ENCODE measurements at places on chromosomes 7 and 10.

GRCh38 chr10:51663086-51663485, 36.3 kb downstream of the CSTF2T start:
- no peak for DNase-seq

GRCh38 chr7:33743594-33743993, 161.7 kb upstream of the BMPER start:
- DNase-seq = no peak

DNA sequence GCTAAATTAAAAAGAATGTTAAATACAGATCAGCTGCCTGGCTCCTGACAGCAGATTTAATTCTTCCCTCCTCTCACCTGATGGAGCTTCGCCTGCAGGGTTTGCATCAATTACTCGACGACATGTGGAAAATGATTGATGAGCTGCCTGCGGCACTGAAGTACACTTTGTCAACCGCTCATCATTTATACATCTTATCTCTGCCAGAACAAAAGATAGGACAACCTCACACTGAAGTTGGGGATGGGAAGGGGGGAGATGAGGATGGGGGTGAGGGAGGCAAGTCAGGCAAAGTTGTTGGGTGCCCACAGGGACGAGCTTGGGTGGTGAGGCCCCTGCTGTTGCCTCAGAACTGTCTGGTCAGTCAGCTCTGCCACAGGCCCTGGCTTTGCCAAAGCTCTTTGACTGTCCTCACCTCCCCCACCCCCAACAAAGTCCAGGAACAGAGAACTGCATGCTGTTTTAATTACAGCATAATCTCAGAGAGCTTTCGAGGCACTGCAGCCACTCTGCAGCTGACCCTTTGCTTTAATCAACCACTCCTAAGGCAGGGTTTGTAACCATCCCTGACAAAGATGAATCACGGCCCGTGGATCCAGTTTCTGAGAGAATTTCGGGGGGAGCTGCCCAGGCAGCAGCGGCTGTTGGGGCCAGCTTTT, 702.3 kb downstream of the LRMDA start:
- DNase-seq = no peak

DNA sequence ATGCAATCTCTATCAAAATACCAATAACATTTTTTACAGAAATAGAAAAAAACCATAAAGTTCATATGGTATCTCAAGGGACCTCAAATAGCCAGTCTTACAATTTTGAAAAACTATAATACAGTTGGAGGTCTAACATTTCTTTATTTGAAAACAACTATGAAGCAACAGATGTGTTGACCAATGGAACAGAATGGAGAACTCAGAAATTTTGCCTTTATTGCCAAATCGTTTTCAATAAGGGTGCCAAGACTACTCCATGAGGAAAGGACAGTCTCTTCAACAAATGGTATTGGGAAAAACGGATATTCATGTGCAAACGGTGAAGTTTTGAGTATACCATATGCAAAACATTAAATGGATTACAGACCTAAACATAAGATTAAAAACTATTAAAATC, 470.8 kb upstream of the DPP6 start:
- DNase-seq = no peak

GRCh38 chr7:156147104-156147503, 334.8 kb upstream of the SHH start:
- DNase-seq = no peak

GRCh38 chr10:114856544-114857287, 35.1 kb downstream of the FHIP2A start:
- DNase-seq = no peak

GRCh38 chr7:158606129-158606528, 18.5 kb upstream of the PTPRN2 start:
- no peak for DNase-seq

GRCh38 chr10:132187430-132188138, 836 bp downstream of the DPYSL4 start:
- DNase-seq = no peak

GRCh38 chr7:66604198-66604597, 24.5 kb upstream of the KCTD7 start:
- no peak for DNase-seq

DNA sequence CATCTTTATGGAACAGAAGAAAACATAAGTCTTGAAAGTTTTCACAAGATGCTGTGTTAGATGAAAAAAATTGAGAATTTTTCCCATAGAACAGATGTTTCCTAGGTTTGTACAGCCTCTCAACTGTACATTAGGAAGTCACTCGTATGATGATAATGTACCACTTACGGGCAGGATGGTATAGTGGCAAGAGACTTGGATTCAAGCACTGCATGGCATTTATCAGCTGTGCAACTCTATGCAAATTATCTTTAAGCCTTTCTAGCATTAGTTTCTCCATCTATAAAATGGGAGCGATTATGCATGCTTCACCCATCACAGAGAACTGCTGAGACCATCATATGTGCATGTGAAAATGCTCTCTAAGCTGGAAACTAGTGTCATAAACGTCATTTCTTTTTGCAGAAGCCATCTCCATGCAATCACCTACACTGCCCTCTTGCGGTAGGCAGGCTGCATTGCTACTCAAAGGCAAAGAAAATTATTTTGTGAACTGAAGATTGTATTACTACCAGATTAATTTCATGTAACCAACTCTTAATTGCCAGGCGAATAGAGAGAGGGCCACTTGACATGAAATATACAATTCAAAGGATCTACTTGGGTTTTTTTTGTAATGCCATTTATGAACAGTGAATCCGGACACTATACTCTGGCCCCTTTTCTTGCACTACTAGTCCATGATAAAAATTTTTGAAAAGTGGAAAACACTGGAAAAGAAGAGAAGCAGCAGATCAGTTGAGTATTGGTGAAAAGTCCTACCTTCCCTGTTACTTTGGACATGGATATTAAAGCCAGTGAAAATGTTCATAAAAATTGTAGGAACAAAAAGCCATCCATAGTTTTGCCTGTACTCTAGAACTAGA, 102.3 kb downstream of the JAZF1 start:
- DNase-seq = peak; percentile 37

DNA sequence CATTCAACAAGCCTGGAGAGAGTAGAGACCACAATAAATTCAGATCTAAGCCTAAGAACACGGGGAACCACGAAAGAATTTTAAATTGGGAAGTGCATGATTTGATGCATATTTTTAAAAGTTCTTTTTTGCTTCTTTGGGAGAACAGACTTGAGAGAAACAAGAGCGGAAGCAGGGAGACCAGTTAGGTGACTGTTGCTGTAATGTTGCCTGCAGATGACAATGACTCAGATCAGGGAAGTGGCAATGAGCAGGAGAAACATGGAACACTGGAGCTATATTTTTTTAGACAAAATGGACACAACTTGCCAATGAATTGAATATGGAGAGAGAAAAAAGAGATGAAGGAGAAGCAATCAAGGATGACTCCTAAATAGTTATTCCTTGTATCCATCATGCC, 125.1 kb downstream of the RAPGEF5 start:
- no peak for DNase-seq

GRCh38 chr7:35253710-35254495, at the start of gene TBX20:
Gene TBX20, minus strand, starts transcription at chr7:35254100. Its CDS starts 480 bp downstream, at chr7:35253620.
- DNase-seq = no peak

DNA sequence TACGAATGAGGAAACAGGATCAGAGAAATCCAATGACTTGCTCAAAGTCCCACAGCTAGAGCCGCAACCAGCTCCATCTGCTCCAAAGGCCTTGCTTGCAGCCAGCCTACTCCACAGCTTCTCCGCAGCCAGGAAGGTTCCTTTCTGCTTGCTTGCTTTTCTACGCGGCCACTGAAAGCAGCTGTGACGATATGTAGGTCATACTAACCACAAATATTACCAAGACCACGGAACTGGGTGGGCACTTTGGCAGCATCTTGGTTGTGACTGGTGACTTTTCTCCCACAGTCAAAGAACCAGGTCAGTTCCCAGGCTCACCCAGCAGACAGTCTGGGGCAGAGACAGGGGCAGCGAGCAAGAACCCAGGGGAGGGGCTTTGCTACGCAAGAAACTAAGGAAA, 86.4 kb downstream of the FAM53B start:
- DNase-seq = no peak

DNA sequence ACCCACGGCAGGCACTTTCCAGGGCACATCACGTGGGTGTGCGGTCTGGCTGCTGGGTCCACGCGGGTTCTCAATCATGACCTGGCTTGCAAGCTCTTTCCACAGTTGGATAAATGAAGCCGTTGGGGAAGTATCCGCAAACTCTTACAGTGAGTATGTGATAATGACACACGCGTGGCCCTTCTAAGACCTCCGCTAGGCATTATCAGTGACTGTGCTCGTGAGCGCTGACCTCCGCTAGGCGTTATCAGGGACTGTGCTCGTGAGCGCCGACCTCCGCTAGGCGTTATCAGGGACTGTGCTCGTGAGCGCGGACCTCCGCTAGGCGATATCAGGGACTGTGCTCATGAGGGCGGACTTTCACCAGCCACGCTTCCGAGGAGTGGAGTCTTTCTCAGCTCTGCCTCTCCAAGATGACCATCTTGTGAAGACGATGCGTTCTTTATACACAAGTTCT, 107.0 kb downstream of the WDR37 start:
- no peak for DNase-seq

GRCh38 chr7:107035446-107035845, 9.1 kb upstream of the PRKAR2B start:
- no peak for DNase-seq

DNA sequence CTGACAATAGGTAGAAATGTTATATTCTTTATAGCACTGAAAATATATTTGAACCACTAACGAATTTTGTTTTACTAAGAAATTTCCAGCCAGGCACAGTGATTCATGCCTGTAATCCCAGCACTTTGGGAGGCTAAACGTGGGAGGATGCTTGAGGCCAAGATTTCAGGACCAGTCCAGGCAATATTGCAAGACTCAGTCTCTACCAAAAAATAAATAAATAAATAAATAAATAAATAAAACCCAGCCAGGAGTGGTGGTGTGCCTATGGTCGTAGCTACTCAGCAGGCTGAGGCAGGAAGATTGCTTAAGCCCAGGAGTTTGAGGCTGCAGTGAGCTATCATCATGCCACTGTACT, 39.8 kb downstream of the PIP4K2A start:
- DNase-seq = no peak

GRCh38 chr10:36332926-36333325, 690.8 kb upstream of the FZD8 start:
- no peak for DNase-seq

- no peak for DNase-seq
These were observed 117.9 kb downstream of the TEX36 start for GRCh38 chr10:125565046-125565445.

DNA sequence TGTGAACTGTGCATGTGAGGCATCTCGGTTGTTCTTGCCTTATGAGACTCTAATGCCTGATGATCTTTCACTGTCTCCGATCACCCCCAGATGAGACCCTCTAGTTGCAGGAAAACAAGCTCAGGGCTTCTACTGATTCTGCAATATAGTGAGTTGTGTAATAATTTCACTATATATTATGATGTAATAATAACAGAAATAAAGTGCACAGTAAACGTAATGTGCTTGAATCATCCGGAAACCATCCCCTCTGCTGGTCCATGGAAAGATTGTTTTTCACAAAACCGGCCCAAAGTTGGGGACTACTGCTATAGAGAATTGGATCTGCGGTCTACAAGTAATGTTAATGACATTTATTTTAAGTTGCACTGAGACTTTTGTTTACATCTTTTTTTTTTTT, 126.7 kb downstream of the TPST1 start:
- no peak for DNase-seq

DNA sequence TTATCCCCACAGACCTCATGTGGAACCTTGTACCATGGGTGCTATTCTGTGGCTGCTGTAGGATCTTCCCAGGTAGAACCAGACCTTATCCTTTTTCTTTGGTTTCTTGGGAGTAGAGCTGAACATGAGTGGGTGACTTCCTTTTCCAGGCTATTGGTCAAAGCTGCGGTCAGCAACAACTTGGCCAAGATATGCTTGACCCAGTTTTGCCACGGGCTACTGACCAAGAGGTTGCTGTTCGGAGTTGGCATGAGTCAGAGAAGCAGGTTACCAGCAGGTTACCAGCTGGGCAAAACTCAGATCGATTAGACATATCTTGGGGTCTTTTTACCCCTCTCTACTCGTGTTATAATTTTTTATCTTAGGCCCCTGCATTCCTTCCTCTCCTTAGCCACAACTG, 36.7 kb upstream of the HDAC9 start:
- DNase-seq = no peak

DNA sequence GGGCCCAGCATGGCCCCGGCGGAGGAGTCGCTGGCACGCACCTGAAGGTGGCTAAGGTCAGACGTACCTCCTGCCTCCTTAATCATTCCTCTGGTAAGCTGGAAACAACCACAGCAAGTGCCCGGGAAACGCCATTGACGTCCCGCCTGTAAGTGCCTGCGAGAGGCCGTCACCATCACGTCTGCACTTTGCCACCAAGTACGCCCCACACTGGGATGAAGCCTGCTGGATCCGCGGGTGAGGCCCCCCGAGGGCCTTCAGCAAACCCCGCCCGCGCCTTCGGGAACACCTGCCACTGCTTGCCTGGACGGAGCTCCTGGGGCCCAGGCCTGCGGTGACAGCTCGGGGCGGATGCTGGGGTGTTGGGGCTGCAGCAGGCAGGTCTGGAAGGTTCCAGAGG, 12.5 kb downstream of the ADGRA1 start:
- no peak for DNase-seq

GRCh38 chr7:136911344-136911743, 42.9 kb downstream of the CHRM2 start:
- no peak for DNase-seq

Data from stimulated activated CD4-positive, alpha-beta T cell treated with anti-CD3 and anti-CD28 coated beads, Interleukin-4, amount 100 ng/mL, for 4 hours (primary cell).